ENCODE measurements at places on chromosomes 16 and 17.

- DNase-seq: no peak
Observed at GRCh38 chr16:1341495-1342420, 8.3 kb downstream of the BAIAP3 start.

DNA sequence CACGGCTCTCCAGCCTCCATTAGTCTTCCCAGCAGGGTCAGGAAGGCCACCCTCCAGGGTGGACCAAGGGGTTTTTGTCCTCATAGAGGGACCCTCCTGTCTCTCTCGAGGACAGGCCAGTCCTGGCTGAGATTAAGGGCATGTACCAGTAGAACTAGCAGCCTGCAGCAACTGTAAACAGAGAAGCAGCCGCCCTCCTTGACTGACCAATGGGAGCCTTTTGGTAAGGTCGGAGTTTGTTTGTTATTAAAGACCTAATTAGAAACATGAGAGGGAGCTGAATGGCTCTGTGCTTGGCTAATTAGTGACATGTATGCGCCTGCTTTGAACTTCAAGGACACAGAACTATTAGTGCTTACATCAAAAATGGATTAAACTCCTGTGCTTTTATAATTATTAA lies 80.0 kb downstream of the CCDC182 start:
- DNase-seq: no peak

GRCh38 chr17:22459331-22459952 lies 767.1 kb downstream of the KCNJ18 start:
- DNase-seq: no peak

GRCh38 chr16:79097771-79098170 lies 502.8 kb downstream of the MAF start:
- no peak for DNase-seq

GRCh38 chr16:56856876-56857447 lies 8.0 kb upstream of the SLC12A3 start:
- DNase-seq: no peak

GRCh38 chr16:15970202-15970601 lies 20.8 kb downstream of the ABCC1 start:
- no peak for DNase-seq

DNA sequence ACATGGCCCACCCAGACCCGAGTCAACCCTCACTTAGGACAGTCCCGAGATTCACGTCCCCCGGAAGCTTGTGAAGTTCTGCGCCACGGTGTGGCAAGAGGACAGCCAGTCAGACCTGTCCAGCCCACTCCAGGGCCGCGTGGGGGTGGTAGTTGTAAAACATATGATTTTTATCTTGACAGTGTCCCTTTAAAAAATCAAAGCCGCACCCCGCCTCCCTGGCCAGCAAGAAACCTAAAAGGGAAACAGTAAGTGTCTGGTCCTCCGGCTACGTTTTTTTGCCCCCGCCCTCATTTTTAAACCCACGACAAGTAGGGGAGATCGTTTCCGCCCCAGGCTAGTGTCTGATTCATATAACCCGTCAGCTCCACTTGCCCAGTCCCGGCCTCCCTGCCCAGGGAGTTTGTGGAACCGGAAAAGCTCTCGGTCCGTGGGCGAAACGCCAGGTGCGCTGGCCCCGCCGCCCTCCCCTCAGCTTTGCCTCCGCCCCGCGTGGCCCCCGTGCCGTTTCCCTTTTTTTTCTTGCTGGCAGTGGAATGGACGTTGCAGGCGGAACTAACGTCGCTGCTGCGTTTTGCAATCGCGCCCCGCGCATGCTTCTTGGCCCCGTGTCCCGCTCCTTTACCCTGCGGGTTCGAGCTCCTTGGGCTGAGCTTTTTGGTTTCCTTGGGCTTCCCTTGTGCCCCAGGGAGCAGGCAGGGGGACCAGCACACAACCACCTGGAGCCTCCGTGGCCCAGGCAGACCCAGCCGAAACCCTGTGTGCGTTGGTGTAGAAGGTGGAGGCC lies 13.3 kb upstream of the NUDT16L1 start:
- DNase-seq: no peak

GRCh38 chr17:77961741-77962140 lies 3.2 kb downstream of the TNRC6C start:
- no peak for DNase-seq
